WTC11 (cell line): ENCODE measurements at places on chromosomes 6 and 20.

DNA sequence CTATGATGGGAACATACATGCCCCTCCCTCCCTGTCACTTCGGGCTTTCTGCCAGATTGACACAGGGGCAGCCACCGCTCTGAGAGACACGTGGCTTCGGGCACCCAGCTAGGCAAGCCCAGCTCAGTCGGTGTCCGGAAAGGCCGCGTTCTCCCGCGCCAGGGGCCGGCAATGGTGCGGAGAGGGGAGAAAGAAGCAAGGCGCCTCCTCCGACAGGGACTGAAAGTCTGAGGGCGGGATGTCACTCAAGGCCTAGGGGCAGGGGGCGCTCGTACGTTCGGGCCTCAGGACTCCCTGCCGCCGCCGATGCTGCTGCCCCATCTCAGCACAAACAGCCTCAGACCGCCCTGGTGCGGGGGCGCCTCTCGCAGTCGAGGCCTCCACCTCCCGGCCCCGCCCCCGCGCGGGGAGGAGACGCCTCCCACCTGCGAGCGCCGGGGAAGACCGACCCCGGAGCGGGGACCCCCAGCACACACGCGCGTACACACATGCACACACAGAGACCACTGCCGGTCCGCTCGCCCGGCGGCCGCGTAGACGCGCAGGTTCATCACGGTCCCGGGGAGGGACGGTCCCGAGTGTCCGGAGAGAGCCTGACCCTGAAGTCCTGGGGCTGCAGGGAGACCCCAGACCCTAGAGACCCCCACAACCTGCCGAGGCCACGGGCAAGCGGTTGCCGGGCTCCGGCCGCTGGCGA lies 1.9 kb downstream of the GRM4 start:
- no peak overlapping the region for H3K27ac ChIP-seq
- H3K27me3 ChIP-seq: peaks cover 37% of the 10 kb centered on the region
- no peaks in the 10 kb centered on the region for H3K36me3 ChIP-seq
- H3K4me3 ChIP-seq: peak overlapping the region; percentile 68

DNA sequence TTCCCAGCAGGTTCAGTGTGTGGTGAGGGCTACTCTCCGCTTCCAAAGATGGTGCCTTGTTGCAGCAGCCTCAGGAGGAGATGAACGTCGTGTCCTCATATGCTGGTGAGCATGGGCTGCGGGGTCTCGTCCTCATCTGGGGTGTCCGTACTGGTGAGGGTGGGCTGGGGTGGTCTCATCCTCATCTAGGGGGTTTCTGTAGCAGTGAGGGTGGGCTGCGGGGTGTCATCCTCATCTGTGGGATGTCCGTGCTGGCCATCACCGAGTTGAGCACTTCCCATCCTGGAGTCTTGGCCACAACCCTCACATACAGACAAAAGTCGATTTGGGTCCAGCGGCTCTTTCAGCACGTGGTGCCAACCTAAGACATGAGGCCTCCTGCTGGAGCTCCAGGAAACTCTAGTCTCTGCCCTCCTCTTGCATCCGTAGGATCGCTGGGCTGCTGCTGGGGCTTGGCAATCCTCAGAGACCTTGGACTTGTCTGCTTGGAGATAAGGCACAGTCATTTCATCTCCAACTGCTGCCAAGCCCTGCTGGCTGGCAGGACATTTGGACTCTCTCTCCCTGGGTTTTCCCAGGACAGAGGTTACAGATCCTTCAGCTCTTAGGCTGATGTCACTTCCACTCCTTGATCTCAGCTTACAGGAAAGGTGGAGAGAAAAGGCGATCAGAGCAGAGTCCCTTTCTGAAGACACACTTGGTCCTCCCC lies 160.4 kb downstream of the PACRG start:
- H3K4me3 ChIP-seq: no peak overlapping the region
- H3K27ac ChIP-seq: no peak overlapping the region
- no peaks in the 10 kb centered on the region for H3K27me3 ChIP-seq
- no peak for DNase-seq

DNA sequence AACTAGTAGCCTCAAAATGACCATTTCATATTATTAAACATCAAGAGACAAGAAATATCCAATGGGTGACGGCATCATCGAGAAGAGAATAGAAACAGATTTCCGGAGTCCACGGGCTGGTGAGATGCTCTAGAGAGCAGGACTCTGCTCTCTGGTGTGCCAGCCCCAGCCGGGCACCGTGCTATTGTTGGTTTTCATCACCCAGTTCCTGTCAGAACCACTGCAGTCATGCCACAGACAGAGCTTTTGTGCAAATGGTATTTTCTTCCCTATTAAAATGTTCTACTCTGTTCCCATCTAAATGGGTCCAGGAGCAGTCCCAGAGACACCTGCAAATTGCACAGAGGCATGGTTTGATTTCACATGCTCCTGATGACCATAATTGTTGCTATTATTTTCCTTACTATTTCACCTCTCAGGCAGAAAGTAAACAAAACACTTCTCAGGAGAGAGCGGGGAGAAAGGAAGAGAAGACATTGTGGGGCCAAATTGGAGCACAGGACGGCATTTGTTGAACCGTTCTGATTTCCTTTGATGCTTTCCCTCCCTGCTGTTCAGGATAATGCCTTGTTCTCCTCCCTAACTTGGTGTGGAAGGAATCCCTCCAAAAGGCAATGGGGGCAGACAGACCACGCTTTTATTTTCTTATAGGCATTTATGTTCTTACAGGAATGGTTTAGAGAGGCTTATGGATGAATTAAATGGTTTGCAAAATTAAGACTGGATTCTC lies 11.4 kb upstream of the RAMACL start:
- no peaks in the 10 kb centered on the region for H3K27me3 ChIP-seq
- no peak overlapping the region for H3K27ac ChIP-seq
- no peak overlapping the region for H3K4me3 ChIP-seq
- DNase-seq: no peak

DNA sequence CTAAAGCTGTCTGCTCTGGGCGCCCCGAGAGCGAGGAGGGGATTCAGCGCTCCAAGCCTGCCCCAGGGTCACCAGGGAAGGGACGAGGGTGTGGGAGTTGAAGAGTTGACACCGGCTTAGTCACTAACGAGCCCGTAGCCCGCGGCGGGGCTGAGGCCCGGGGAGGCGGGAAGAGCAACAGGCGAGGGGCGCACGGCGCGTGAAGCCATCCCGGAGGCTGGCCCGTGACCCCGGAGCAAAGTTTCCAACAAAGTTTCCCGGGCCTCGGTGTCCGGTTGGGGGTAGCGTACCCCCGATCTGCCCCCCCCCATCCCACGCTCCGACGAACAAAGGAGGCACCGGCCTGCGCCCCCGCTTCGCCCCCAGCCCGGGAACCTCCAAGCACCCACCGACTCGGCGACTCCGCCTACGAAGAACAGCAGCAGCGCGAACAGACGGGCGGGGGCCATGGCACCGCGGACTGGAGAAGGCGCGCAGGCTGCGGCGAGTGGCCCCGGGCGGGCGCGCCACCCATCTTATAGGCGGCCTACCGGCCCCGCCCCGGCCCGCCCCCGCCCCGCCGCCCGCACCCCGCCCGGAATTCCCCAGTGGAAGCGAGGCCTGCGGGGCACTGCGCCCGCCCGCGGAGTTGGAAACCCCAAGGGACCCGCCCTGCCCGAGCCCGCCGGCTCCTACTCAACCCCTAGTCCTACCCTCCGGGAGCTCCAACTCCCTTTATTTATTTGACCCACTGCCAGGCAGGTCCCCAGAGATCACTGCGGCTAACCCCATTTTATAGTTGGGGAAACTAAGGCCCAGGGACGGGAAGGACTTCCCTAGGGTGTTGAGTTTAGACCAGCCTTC lies at the start of gene SDC4:
Gene SDC4 (minus strand): TSS at position 489 of the 843 bp plus-strand sequence. CDS start 40 bp downstream, at position 449.
- peak within 1 kb of the TSS; percentile 19 for H3K27ac ChIP-seq
- H3K4me1 ChIP-seq: peaks cover 45% of the 10 kb centered on the region
- no peaks in the 10 kb centered on the region for H3K27me3 ChIP-seq
- peak; percentile 68 for DNase-seq
- H3K4me3 ChIP-seq: peak within 1 kb of the TSS; percentile 89

GRCh38 chr6:31058128-31058894 lies 48.0 kb downstream of the MUC22 start:
- peaks cover 3% of the 10 kb centered on the region; the same call in 1 of the 2 replicates for H3K27me3 ChIP-seq
- no peak overlapping the region for H3K4me3 ChIP-seq
- no peak overlapping the region for H3K27ac ChIP-seq
- peaks cover 12% of the 10 kb centered on the region for H3K4me1 ChIP-seq
- no peak for DNase-seq
